ENCODE measurements at places on chromosomes 6 and 20. TPM values are rescaled to one million over a fixed set of nuclear protein-coding genes. Genes with fewer than 3 reads are reported as not detected.

Gene GCNT2
- 14.4 TPM for total RNA-seq

Gene FLRT3
- 57.6 TPM for total RNA-seq

Gene BNIP5
- total RNA-seq: 0.58 TPM

Gene BFSP1
- total RNA-seq: 1.8 TPM

Gene VGLL2
- 3.4 TPM for total RNA-seq

Measured in metanephros (tissue), 2 donors.